ENCODE measurements at places on chromosomes 4 and X.

- DNase-seq: no peak
Observed at GRCh38 chr4:53863158-53863557, 201.2 kb downstream of the CHIC2 start.

- no peak for DNase-seq
Observed at GRCh38 chr4:2065106-2065930, 6.2 kb downstream of the NAT8L start.

GRCh38 chr4:175530655-175531054 lies 281.4 kb downstream of the GPM6A start:
- no peak for DNase-seq

DNA sequence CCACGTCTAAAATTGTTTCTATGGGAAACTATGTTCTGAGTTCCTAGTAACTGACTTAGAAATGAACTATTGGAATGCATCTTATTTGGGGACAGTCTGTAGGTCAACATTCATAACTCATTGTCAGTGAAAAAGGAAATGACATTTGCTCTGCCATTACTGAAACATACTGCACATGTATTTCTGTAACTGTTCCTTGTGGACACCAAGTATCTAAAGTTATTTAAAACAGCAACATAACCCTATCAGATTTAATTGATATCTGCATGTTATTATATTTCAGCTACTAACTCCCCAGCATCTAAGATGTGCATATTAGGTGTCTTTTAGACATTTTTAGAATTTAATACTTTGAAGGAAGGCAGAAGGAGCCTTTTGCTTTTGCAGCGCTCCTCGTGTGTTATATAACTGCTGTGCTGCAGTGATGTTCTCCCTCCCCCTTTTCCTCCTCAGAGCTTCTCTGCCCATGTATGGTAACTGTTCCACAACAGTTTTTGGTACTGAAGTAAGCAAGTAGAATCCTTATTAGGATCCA lies 37.2 kb upstream of the TMEM131L start:
- DNase-seq: peak; percentile 22

DNA sequence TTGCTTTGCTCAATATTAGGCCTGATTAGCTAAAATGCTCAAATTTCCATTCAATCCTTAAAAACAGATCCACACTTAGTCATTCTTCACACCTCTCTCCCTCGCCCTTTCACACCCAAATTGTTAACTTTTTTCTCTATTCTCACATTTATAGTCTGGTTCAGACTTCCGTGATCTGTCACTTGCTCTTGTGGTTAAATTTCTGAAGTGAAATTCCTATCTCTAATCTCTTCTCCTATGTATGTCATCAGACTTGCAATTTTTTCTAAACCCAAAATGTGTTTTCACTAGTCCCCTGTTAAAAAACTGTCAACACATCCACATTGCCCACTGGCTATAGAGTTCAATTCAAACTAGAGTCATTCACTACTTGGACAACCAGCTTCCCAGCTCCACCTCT lies 63.2 kb downstream of the SNCA start:
- no peak for DNase-seq

DNA sequence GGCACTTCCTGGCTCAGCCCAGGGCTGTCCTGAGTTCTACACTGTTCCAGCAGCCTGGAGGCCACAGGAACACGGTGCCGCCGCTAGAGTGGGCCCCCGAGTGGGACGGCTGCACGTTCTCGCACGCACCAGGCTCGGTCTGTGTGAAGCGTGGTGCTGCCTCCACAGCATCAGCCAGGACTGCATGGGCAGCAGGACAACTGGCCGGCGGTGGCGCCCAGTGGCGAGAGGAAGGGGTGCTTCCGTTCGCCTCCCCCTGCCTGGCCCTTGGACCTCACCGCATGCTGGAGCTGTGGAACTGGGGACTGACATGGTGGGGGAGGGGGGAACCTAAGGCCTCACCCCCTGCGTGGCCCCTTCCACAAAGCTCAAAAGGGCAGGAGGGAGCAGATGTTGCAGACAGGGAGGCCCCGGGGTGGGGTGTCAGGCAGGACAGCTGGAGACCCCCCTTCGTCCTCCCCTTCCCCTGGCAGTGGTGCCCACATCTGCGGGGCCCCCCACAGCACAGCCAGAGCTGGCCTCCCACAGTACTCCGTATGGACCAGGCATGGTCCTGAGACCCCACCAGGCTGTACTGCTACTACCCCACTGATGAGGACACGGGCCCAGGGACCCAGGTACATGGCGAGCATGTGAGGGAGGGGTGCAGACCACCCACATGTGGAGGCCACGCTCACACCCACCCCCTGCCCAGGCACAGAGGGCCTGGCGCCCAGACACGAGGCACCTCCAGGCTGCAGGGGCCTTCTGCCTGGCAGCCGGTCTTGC lies 58.5 kb downstream of the ACOX3 start:
- DNase-seq: no peak

DNA sequence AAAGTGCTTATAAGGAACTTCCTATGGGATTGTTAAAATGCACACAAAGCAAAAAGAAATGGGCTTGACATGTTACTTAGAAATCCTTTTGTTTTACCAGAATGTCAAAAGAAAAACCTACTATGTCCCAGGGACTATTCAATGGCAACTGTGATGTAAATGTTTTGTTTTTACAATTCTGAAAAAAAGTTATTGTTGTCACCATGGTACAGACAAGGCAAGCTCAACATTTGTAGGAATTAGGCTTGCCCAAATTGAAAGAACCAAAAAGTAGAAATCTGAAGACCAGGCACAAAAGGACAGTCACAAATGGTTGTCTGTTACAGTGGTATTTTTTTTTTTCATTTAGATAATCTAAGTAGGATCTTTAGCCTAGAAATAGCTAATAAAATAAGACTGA lies 638.6 kb downstream of the STPG2 start:
- DNase-seq: no peak

- DNase-seq: peak; percentile 67
Observed at GRCh38 chr4:98446499-98447375, 185.6 kb downstream of the RAP1GDS1 start.

- no peak for DNase-seq
Observed at GRCh38 chr4:135197641-135198040, 996.1 kb upstream of the PABPC4L start.

DNA sequence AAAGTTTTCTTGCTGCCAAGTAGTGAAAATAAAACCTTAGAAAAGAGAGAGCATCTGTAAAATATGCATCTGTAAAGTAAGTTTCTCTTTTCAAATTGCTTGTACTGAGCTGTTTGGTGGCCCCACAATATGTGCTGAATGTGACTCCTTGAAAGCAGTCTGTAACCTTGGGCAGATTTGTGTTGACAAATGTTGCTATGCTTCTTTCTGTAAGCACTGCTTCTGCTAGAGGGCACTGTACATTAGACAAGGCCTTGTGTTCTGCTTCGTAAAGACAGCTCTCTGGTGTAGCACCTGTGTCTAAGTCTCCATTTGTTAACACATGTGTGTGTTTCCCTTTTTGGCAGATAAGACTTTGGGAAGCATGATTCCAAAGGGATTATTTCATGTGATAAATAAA lies 56.6 kb upstream of the NRK start:
- no peak for DNase-seq

DNA sequence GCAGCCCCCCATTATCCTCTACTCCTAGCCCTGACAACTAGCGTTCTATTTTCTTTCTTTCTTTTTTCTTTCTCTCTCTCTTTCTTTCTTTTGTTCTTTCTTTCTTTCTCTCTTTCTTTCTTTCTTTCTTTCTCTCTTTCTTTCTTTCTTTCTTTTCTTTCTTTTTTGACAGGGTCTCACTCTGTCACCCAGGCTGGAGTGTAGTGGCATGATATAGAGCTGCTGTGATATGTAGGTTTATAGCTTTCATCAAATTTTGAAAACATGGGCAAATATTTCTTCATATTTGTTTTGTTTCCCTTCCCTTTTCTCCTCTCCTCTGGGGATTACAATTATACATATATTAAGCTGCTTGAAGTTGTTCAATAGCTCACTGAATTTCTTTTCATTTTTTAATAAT lies 39.1 kb upstream of the LONRF3 start:
- no peak for DNase-seq

DNA sequence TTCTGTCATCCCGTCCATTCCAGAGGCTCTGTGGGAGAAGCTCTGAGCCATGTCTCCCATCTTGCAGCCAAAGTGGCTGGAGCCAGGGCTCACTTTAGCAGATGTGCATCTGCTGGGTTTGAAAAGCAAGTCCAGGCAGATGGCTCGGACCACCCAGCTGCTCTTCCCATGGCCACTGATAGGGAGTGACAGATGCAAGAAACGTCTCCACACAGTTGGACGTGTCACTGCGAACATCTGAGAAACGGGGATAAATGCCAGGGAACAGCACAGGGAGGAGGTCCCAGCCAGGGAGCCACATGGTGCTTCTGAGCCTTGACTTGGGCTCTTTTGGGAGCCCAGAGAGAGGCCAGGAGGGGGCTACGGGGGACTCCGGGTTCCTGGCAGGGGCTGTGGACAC lies 242.3 kb downstream of the AFAP1 start:
- DNase-seq: no peak

Measured in CD4-positive, alpha-beta T cell treated with Interleukin-21 for 1 hour (primary cell).